Cardiac septum (tissue), 1 donor: ENCODE measurements at places on chromosomes 7 and 10. TPM values are rescaled to one million over a fixed set of nuclear protein-coding genes. Genes with fewer than 3 reads are reported as not detected.

The AKR1C4 gene
- not detected for total RNA-seq

The PDE6C gene
- total RNA-seq = not detected

The OR6V1 gene
- not detected for total RNA-seq

The LRIT1 gene
- not detected for total RNA-seq

- peak; percentile 72 for DNase-seq
Observed at GRCh38 chr10:8043569-8044306, 10.8 kb upstream of the GATA3 start.

DNA sequence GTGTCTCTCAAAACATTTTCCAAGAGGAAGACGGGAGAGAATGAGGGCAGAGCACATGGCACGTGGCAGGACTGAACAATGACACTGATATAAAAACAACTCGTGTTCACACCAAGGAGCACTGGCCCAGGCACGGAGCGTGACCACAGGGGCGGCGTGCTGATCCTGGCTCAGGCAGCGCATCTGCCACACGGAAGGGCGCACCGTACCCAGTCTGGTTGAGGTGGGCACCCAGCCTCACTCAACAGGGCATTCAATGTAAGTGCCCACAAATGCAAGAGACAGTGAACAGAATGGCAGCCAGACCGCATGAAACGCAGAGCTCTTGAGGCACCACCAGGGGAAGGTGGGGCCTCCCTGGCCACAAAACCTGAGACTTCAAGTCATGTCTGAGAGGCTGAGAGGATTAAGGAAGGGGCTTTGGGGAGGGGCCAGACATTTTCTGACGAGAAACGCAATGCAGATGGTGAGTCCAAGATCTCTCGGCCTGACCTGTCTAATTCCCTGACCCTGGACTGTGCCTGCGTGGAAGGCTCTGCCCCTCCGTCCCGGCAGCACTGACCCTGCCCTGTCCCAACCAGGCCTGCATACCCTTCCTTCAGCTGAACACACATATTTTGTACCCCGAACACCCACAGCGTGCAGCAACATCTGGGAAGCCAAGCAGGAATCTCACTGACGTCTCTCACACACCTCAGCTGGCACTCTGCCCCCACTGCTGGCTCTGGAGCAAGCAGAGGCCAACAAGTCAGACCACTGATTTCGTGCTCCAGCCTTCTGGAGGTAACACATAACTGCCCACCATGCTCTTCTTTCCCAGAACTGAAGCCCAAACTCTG is 35.5 kb downstream of the VOPP1 start:
- DNase-seq = no peak

- DNase-seq = no peak
Observed at GRCh38 chr7:150406312-150406566, 27.1 kb downstream of the ZNF775 start.

GRCh38 chr7:66078067-66078466 is 2.4 kb downstream of the ASL start:
- no peak for DNase-seq
